Stimulated activated CD8-positive, alpha-beta memory T cell treated with anti-CD3 and anti-CD28 coated beads, Interleukin-4, amount 100 ng/mL, for 1 hour (primary cell): ENCODE measurements at places on chromosomes 4 and X.

DNA sequence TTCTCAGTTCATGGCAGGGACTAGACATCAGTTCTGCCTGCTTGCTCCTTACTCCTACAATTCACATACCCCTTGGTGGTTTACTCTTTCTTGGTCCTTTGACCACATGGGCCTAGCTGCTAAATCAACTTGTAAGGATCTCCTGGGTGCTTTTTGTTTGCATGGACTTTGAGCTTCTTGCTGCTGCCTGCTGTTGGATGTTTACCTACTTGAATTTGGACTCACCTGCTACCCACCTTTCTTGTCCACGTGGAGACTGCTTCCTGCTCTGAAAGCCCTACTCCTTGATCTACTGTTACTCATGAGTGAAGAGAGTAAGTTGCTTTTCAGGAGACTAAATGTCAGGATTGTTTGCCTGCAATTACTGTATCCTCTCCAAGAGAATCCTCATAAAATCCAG is 15.2 kb upstream of the ARHGAP24 start:
- no peak for DNase-seq

GRCh38 chr4:128844931-128845330 is 35.4 kb downstream of the JADE1 start:
- no peak for DNase-seq

DNA sequence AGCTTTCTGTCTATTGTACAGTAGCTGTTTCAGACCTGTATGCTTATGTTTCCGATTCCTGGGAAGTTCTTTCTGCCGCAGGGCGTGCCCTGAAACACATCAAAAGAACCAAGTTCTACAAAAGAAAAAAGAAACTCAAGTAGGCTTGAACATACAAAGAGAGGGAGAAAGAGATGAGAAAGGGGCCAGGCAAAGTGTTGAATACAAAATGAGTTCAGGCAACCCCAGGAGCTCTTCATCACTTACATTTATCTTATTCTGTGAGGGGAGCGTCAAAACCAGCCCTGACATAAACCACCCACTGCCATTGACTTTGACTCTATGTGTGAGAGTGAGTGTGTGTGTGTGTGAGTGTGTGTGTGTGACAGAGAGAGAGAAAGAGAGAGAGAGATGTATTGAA is 26.5 kb upstream of the ATOH1 start:
- no peak for DNase-seq

- DNase-seq: no peak
Measured at GRCh38 chrX:40104630-40104984, 6.8 kb upstream of the BCOR start.

DNA sequence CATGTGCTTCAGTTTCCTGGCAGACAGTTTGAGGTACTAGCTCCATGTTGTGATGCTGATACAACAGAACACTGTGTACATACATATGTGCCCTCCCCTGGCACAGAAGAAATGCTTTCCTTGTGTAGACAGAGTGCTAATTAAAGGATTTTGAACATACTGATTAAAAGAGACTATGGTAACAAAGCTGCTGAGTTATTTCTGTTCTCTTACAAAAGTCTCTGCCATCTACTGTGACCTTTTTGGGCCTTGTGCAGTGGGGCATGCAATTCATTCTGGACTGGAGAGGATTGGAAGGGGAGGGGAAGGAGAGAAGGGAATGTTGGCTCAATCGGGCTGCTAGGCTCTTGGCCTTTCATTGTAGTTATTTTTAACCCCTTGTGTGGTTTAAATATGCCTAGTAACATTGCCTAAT is 6.0 kb downstream of the PDLIM5 start:
- no peak for DNase-seq

DNA sequence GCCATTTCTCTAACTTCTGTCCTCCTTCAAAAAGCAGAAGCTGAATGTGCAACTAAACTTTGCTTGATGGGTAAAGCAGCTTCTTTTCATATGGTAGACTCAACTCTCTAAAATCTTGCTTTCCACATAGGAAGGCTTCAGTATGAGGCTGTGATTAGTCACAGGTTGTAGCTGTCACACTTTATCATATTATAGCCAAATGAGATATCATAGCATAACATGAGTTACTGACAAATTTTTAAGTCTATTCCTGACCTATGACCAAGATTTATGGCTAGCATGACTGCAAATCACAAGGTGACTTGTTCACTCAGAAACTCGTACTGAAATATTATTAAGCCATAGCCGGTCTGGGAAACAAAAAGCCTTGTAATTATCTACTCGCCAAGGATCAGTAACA is 998.6 kb downstream of the RPA4 start:
- DNase-seq: no peak

GRCh38 chr4:119564106-119564505 is 64.5 kb downstream of the PDE5A start:
- no peak for DNase-seq

DNA sequence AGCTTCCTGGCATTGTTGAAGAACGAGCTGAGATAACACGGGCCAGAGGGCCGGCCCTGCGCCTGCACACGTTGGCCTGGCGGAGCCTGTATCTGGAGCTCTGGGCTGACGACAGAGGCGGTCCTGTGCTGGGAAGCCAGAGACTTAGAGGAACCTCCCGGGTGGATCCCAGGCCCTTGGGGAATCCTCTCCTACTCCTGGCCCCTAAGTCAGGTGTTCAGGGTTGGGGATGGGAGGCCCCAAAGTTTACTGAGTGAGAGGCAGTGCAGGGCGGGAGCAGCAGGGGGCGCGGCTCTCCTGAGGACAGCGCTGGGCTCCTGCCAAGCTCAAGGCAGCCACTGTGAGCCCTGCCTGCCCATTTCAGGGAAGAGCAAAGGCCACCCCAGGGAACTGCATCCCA is 2.5 kb upstream of the HTRA3 start:
- DNase-seq: no peak

DNA sequence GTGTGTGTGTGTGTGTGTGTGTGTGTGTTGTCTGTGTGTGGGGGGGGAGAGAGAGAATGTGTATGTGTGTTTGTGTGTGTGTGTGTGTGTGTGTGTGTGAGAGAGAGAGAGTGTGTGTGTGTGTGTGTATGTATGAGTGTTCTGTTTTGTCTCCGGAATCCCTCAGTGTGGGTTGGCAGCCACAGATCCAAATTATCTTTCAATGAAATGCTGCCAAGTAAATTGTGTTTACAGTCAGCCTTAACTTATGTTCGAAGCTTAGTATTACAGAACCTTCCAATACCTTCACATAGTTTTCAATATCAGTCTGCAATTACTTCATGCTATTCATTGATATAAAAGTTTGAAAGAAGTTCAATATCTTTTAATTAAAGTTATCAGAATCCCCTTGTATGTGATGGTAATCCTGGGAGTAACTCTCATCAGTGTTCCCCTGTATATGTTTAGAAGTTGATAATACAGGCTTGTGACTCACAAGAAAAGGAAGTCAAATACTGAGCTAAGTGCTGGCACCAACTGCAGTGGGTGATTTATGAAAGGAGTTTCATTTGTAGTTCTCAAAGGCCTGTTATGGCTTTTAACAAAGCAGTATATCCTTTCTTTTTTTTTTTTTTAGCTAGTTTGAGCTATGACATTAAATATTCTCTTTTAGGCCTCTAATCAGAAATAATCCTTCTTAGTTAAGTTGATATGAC is 51.6 kb upstream of the HTR2C start:
- no peak for DNase-seq

DNA sequence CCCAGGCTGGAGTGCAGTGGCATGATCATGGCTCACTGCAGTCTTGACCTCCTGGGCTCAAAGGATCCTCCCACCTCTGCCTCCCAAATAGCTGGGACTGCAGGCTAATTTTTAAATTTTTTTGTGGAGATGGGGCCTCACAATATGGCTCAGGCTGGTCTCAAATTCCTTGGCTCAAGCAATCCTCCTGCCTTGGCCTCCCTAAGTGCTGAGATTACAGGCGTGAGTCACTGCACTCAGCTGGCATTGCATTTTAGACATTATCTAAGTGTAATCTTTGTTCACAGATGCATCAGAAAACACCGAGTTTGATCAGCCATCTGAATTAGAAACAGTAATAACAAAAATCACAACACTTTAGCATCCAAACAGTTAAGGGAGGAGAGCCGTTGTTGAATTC is 53.4 kb upstream of the CBR4 start:
- no peak for DNase-seq

DNA sequence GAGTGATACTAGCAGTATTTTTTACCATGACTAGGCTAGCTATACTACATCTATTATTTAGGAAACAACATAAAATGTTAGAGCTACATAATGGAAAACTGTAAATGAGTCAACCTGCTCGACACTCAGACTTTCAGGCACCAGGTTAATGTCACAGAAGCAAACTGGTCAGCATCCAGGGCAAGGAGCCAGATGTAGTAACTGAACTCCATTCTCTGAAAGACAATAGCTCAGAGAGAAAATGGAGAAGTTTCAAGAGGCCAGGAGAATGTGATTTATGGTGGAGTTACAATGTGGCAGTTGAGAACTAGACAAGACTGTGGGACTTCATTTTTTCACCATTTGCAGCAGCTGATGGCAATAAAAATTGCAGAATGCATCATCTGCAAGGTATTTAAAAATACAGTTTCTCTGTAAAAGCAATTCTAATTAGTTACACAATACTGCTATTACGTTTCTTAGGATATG is 342.7 kb upstream of the PABPC4L start:
- no peak for DNase-seq

GRCh38 chr4:27886120-27886519 is 1025.5 kb downstream of the STIM2 start:
- DNase-seq: no peak

GRCh38 chrX:2504706-2505332 is 4.0 kb upstream of the DHRSX start:
- DNase-seq: no peak

- no peak for DNase-seq
Measured at GRCh38 chrX:2320580-2321327, 180.0 kb downstream of the DHRSX start.

- no peak for DNase-seq
Measured at GRCh38 chr4:101253121-101253520, 94.2 kb downstream of the PPP3CA start.

GRCh38 chrX:103310555-103311398 is at the start of gene BEX2:
Gene BEX2 (minus strand): TSS chrX:103310990. CDS start chrX:103309976, 1,014 bp downstream.
- DNase-seq: peak; percentile 64

DNA sequence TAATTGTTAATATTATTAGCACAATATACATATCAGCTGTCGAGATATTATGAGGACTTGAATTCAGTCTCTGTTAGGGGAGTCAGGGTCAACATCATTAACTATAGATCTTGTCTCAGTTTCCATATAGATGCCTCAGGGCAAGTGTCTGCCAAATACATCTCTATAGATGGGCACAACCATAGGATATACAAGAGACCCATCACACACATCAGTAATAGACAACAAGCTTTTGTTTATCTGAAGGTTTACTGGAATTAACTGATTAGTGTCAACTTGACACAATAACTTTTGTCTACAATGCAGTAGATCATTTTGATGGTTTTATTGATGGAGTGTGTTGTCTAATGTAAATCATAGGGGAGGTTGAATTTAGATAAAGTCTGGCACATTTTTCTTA is 37.1 kb upstream of the PHOX2B start:
- DNase-seq: no peak

- DNase-seq: no peak
Measured at GRCh38 chr4:42483426-42484379, 86.4 kb downstream of the SHISA3 start.

DNA sequence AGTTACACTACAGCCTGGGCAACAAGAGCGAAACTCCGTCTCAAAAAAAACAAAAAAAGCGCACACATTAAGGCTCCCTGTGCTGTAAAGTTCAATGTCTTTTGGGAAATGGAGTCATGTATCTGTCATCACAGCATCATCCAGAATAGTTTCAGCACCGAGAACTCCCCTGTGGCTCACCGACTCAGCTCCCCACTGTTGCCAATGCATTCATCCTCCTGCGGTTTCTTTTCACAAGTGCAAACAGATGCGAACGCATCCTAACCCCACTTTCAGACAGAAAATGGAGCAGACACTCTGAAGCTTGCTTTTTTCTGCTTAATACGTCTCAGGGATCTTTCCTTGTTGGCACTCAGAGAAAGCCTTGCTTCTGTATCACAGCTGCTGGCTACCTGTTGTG is 13.8 kb upstream of the SH3TC1 start:
- no peak for DNase-seq

DNA sequence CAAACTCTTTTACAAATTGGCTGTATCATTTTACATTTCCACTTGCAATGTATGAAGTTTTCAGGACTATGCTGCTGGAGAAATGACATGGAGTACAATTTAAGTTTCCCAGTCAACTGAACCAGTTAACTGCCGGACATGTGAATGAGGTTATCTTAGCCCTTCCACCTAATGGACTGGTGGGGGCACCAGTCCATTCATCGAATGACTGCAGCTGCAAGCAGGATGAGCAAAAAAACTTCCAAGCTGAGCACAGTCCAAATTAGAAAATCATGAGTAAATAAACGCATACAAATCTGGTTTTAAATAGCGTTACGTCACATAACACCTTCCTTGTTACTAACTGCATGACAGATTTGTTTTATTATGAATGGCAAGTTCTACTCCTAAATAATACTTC is 1131.5 kb downstream of the PCDH18 start:
- no peak for DNase-seq

GRCh38 chr4:72463724-72464123 is 105.3 kb downstream of the ADAMTS3 start:
- no peak for DNase-seq

GRCh38 chr4:84877051-84877833 is 89.2 kb downstream of the WDFY3 start:
- no peak for DNase-seq

DNA sequence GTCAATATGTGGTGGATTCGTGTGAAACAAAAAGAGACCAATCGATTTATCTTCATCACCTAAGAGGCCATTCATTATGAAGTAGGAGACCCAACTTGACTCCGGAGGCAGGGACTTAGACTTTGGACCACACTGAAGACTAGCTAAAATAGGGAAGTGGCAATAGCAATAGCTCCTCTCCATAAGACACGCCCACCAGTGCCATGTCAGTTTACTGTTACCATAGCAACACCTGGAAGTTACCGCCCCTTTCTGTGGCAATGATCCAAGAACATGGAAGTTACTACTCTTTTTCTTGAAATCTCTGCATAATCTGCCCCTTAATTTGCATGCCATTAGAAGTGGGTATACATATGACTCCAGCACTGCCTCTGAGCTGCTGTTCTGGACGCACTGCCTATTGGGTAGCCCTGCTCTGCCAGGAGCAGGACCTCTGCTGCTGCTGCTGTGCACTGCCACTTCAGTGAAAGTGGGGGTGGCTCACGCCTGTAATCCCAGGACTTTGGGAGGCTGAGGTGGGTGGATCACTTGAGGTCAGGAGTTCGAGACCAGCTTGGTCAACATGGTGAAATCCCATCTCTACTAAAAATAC is 163.2 kb downstream of the PRKX start:
- DNase-seq: no peak

DNA sequence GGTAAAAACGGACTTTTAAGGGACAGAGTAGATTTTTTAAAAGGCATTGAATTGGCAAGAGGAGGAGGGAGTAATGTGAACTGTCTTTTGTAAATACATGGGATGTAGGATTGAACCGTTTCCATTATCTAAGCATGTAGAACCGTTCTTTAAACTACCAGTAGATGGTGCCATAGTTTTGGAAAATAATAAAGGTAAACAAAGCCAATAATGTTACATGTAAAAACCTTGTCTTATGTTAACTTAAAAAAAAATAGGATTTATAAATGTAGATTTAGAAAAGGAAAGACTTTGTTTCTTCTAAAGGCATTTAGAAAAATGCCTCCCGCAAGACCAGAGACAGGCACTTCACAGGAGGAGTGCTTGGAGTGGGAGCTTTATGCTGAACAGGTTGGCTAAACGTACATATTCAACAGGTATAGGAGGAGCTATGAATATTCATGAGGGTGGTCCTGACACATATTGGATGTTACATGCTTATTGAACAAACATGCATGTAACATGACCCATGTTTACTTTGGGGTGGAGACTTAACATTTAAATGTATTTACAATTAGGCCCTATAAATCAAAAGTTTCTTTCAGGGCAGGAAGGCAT is 45.5 kb upstream of the FAM241A start:
- no peak for DNase-seq
